ENCODE measurements at places on chromosomes 7 and 10.

- no peak for DNase-seq
Measured at GRCh38 chr10:4643471-4643870, 182.5 kb upstream of the AKR1E2 start.

DNA sequence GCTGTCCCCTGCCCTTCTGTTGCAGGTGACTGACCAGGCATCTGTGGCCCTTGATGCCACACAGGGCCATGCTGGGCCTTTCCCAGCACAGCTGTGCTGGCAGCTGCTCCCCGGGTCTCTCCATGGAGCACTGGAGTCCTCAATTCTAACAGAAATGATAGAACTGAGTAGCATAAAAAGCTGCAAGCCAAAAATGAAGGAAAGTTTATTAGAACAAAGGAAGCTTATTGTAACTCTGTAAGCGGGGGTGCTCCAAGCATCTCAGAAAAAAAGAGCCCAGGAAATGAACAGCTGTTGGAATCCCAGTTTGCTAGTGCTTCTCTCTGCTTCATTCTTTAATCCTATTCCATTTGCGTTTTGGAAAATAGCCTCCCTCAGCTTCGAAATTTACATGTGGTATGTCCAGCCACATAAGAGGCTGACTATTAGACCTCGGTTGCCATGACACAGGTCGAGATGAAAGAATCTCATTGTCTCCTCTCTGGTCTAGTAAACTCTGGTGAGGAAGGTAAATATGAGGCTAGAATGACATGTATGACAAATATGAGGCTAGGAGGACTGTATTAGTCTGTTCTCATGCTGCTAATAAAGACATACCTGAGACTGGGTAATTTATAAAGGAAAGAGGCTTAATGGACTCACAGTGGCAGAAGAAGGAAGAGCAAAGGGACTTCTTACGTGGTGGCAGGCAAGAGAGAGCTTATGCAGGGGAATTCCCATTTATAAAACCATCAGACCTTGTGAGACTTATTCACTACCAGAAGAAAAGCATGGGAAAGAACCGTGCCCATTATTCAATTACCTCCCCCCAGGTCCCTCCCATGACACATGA lies 23.7 kb downstream of the EPDR1 start:
- DNase-seq: no peak

DNA sequence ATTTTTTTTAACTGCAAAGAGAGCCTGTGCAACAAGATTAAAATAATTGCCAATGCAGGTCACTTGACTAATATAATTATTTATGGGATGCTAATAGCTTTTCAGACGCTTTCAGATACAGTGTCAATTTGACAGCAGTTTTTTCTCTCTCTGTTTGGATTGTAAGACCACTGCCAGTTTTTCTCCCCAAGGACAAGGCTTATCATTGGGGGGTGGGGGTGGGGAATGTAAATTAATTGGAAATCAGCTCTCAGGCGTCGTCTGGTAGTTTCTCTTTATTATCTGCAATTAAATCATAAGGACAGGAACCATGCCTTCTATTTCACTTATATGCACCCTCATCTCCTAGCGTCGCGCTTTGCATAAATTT lies 559 bp upstream of the LRGUK start:
- no peak for DNase-seq

- no peak for DNase-seq
Measured at GRCh38 chr7:50507898-50508470, 57.2 kb downstream of the DDC start.

- no peak for DNase-seq
Measured at GRCh38 chr10:124042656-124043309, 50.6 kb downstream of the CHST15 start.

- peak; percentile 83 for DNase-seq
Measured at GRCh38 chr10:67818323-67818722, 19.7 kb downstream of the DNAJC12 start.

DNA sequence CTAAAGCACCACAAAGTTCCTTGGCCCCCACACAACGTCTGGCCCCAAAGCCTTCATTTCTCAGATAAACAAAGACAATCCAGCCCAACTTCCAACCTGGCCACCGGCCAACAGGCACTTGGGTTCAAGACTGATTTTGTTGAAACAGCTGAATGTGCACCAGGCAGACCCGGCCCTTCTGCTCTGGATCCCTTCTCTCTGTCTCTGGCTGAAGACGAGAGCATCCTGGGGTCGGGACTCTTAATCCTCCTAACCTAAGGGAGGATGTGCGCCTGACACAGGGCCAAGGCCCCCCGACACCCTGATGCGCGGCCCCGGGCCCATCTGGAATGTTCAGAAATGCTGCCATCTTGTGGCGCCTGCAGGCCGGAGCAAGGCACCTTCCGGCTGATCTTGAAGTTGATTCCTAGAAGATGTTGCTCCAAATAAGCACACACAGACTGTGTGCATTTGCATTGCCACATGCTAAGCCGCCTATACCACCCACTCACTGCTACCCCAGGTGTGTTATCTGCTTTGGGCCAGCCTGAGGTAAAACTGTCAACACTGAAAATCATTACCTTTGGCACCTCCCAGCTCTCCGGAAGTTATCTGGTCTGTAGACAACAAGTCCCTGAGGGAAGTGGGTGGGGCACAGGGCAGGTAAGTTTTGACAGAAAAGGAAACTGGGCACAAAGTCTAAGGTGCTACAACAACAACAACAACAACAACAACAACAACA lies 98.4 kb upstream of the HABP2 start:
- peak; percentile 32 for DNase-seq

DNA sequence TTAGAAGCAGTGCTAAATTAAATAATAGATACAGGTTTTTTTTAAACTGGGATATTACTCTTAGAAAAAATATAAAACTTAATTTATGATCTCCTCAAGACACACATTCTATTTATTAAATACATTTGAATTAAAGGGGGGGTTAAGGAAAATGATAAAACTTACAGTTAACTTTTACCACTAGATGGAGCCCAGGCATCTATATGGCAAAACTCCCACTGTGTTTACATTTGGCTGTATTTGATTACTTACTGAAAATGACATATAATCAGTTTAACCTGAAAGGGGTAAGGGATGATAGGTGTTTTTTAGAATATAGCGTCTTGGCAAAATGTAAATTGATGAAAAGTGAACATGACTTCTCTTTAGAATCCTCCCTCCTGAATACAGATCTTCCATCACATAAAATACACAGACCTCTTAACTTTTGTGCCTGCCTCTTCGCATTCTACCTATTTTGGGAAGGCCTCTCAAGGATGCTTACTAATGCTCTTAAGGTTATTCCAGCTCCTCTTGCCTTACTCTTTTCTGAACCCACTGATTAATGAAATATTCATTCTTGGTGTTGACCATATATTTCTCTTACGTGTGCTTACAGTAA lies 235.7 kb downstream of the AGMO start:
- peak; percentile 71 for DNase-seq

DNA sequence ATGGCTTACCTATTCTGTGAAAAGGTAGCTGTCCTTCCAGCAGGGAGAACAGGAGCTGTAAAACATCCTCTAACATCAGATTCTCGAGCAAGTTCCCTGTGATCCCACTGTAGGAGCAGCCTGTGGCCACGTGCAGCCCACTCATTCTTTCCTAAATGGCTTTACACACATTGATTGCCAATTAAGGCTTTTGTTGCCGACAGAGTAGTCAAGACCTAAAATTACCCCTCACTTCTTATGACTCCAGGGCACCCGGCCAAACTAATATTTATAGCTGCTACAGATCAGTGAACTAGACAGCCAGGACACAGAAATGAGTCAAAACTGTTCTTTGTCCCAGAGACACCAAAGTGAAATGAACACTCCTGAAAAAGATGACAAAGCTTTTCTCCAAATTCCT lies 832.1 kb downstream of the SORCS3 start:
- DNase-seq: no peak

DNA sequence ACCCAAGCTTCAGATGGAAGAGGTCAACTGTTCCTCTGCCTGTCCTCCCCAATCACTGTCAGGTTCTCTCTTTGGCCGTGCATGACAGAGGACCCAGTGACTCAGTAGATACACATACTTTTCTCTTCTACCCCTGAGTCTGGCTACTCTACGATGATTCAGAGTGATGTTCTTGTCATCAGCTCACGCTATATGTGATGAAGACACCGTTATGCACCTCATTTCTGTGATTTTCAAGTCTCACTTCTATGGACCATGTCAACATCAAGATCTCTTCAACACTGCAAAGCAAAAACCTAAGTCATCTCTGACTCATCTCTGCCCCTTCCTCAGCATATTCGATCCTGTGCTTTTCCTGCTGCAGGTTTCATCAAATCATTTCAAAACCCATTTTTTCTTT lies 76.6 kb upstream of the DGKI start:
- peak; percentile 96 for DNase-seq

DNA sequence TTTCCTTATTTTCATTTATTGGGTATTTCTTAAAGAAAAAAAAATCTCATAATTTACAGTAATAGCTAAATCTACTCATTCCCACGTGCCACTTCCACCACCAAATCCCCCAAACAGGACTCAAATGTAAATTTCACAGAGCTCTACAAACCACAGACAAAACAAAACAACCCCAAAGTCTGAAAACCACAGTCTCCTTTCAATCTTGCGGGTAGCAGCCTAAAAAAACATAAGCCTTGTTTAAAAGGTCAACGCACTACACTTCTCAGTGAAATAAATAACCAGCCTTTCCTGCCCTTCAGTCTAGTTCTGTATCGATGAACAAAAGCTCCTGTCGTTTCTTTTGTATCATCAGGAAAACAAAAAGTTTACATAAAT lies 121.8 kb upstream of the AFAP1L2 start:
- DNase-seq: no peak

- DNase-seq: peak; percentile 6
Measured at GRCh38 chr10:98086837-98087708, 47.4 kb upstream of the R3HCC1L start.

GRCh38 chr7:106597751-106598546 lies 63.0 kb downstream of the CCDC71L start:
- no peak for DNase-seq

- DNase-seq: no peak
Measured at GRCh38 chr7:44167920-44168319, 21.3 kb downstream of the GCK start.

- peak; percentile 98 for DNase-seq
Measured at GRCh38 chr7:1961701-1962276, 271.0 kb downstream of the MAD1L1 start.

DNA sequence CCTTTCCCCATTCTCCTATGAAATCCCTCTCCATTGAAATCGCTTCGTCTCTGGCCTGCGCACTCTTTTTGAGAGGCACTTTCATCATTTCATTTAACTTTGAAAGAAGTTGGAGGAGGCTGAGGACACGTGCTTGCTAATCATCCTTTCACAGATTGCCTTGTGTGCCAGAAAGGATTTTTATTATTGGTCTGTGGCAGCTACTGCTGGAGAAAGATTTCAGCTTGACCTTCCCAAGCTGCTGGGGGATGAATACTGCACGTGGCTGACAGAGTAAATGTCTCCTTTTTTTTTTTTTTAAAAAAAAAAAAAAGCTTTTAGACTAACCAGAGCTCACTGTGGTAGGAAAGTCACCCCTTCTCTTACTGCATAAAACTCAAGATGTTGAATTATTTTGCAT lies 44.2 kb upstream of the KCNIP2 start:
- no peak for DNase-seq

- DNase-seq: no peak
Measured at GRCh38 chr10:116810120-116810500, 39.2 kb upstream of the ENO4 start.

DNA sequence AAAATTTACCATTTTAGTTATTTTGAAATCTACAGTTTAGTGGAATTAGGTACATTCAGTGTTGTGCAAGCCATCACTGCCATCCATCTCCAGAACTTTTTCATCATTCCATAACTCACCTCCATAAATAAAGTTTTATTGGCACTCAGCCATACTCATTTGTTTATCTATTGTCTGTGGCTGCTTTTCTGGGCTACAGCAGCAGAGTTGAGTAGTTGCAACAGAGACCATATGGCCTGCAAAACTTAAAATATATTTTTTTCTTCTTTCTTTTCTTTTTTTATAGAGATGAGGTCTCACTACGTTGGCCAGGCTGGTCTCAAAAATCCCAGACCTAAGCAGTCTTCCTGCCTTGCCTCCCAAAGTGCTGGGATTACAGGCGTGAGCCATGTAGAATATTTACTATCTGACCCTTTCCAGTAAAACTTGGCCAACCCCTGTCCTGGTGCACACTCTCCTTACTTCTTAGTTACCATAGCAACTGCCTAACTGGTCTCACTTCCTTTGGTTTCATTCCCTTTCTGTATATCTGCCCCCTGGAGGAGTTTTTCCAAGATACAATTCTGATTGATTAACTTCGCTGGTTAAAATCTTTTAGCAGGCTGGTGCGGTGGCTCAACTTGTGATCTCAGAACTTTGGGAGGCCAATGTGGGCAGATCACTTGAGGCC lies 133.2 kb downstream of the CUX1 start:
- peak; percentile 72 for DNase-seq

Measured in ELR (cell line).